ENCODE measurements at places on chromosomes 6 and 20. TPM values are rescaled to one million over a fixed set of nuclear protein-coding genes. Genes with fewer than 3 reads are reported as not detected.

Gene ZC3H12D
- 1.5 TPM for total RNA-seq

Gene FAM209B
- total RNA-seq: not detected

Gene NNAT
- not detected for total RNA-seq

Gene LY6G6C
- not detected for total RNA-seq

Gene C6orf141
- not detected for total RNA-seq

Gene OOEP
- total RNA-seq: not detected

Gene LAMP5
- not detected for total RNA-seq

Gene SLC26A8
- total RNA-seq: not detected

Gene TNXB
- total RNA-seq: 493 TPM

Gene HLA-DQB2
- 0.53 TPM for total RNA-seq

Gene FOXC1
- total RNA-seq: 125 TPM

Gene CEP85L
- total RNA-seq: 15.0 TPM

Gene TREML1
- not detected for total RNA-seq

Gene DYNLT2
- total RNA-seq: 0.21 TPM

Gene MYBL2
- total RNA-seq: not detected

Gene SYCP2L
- total RNA-seq: 0.32 TPM

Gene TRIM40
- total RNA-seq: not detected
